ENCODE measurements at places on chromosomes 3 and 15.

DNA sequence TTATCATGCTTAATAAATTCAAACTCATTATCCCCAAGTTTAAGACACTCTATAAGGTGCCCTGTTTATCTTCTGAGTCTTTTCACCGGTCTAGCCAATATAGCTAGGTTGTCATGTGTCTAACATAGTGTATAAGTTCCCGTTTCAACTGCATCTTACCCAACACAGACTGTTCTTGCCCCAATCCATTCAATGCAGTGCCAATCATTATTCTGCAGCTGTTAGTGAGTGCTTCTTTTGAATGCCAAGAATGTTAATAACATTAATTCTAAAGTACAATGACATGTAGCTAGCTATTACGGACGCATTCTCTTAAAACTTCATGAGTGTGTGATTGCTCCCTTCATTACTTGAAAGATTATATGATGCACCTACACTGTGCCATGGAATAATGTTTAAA, 646.4 kb upstream of the NR2F2 start:
- no peak for DNase-seq

DNA sequence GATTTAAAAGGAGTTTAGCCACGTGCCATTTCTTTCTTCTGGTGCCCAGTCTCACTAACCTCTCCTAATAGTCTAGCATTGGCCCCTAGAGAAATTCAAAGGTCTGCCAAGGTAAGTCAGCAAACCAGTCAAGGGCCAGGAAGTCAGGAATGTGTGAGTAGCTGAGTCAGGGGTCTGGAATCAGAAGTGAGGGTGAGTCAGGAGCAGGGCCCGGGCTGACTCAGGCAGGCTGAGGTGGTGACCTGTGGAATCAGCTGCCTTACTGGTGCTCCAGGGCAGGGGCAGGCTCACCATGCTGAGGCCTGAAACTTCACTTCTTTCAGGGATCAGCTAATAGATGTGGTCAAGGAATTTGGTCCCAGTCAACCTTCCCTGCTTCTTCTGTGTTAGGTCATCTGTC, 105.8 kb upstream of the MYZAP start:
- no peak for DNase-seq

DNA sequence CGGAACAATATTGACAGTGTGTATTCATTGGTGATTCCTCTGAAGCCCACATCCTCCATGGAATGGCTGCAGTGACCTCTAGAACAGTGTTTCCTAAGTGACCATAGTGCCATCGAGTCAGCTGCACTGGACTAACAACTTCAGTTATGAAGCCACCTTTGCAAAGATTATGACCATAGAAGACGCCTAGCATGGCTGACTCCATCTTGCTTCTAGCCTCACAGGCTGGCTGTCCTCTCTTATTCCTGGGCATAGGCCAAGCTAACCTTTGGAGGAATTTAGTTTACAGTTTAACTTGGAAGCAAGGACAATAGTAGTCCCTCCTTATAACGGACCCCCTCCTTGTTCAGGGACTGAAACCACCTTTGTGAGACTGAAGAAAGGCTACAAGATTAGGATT, 37.3 kb upstream of the OSBPL11 start:
- no peak for DNase-seq

DNA sequence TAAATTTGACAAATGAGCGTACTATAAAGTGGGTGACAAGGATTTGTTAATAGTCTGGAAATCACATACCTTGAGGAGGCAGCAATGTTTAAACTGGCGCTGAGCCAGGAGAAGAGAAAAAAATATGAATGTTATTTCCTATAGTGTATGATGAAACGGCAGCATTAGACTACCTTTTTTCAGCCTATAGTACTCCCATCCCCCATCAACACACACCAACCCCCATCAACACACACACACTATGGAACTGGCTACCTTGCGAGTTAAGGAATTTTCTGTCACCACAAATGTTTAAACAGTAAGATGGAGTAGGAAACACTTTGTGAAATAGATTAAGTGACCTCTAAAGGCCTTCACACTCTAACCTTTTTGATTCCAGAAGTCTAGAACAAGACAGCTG, 46.8 kb upstream of the ZCWPW2 start:
- DNase-seq, result no peak

DNA sequence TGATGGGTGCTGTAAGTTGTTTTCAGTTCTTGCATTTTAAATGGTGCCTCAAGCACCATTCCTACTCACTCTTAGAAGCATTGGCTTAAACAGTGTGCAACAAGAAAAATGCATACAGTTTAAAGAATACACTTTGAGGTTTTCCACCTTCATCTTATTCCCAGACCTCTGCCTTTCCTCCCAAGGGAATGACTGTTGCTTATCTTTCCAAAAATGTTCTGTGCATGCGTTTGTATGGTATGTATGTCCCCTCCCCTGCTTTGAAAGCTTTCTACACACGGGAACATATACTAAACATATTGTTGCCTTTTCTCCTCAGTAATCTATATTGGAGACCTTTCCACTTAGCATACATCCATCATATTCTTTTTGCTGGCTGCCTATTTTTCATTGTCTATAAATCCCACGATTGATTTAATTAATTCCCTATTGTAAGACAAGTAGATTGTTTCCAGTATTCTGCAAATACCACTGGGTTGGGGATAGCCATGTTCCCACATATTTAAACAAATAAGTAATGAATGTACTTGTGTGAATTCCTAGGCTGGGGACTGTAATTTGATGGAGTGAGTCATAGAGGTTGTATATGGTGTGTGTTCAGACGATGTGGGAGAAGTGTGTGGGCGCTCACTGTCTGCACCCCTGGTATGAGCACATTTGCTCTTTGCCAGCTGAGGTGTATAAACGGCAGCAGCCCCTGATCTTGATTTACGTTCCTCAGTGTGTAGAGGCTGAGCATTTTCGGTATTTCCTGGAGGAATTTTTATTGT, 5.8 kb downstream of the TRAK1 start:
- DNase-seq, result no peak

All from head of caudate nucleus (tissue), 42 donors.